ENCODE measurements at places on chromosomes 2 and 18.

DNA sequence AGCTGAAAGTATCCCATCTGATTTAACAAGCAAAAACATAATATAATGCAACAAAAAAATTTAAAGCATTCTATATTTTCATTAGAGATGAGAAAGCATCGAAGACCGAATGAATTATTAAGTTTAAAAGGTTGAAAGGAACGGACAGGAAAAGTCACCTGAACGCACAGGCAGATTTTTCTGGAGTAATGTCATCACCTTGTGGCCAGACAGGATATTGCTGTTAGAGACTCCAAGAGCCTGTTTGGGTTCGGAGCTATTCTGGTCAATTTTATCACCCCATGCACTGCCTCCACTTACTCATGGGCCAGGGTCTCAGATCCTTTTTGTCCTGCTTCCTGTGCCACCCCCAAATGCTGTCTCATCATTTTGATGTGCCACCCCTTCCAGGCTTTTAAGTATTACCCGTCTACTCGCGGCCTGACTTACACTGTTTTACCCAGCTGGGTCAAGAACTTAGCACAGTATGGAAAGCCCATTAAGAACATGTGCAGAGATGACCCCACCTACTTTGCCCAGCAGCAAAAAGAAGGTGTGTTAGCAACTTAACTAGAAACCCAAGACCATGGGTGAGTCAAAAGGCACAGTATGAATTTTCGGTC, 27.3 kb downstream of the GKN2 start:
- DNase-seq = no peak

GRCh38 chr2:102033031-102033749, 41.4 kb downstream of the IL1R2 start:
- DNase-seq = no peak

DNA sequence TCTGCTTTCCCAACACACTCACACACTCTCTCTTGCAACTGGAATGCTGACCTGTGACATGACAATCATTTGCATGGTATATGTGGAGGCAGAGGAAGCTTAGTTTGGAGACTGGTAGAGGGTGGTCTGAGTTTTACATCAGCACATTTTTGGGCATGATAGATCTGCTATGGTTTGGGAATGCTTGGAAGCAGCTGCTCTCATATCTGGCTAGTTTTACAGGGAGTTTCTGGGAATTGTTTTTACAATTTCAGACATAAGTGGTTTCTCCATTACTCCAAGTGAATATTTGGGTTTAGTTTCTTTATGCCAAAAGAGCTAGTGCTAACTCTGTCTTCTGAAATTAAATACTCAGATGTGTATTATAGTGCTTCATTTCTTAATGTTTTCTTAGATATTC, 977.6 kb downstream of the SUCLG1 start:
- DNase-seq = no peak

DNA sequence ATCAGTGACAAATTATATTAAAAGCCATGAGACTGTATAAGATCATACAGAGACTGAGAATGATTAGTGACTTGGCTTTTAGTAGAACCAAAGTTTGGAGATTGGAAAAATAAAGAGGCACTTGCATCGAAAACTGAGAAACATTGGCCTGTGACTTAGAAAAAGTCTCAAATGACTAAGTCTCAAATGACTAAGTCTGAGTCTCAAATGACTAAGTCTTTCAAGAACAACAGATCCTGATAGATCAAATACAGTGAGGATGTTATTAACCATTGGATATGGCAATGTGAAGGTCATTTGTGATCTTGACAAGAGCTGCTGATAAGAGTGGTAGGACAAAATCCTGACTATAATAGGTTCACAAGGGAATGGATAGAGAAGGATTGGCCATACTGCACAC, 135.5 kb upstream of the FANCL start:
- no peak for DNase-seq

- no peak for DNase-seq
Measured at GRCh38 chr2:82139979-82140611, 1835.5 kb upstream of the LRRTM1 start.
